ENCODE measurements at places on chromosomes 12 and 14. TPM values are rescaled to one million over a fixed set of nuclear protein-coding genes. Genes with fewer than 3 reads are reported as not detected.

GRCh38 chr12:71449373-71450070, 9.9 kb downstream of the LGR5 start:
- DNase-seq: no peak

The PRB2 gene
- not detected for total RNA-seq

DNA sequence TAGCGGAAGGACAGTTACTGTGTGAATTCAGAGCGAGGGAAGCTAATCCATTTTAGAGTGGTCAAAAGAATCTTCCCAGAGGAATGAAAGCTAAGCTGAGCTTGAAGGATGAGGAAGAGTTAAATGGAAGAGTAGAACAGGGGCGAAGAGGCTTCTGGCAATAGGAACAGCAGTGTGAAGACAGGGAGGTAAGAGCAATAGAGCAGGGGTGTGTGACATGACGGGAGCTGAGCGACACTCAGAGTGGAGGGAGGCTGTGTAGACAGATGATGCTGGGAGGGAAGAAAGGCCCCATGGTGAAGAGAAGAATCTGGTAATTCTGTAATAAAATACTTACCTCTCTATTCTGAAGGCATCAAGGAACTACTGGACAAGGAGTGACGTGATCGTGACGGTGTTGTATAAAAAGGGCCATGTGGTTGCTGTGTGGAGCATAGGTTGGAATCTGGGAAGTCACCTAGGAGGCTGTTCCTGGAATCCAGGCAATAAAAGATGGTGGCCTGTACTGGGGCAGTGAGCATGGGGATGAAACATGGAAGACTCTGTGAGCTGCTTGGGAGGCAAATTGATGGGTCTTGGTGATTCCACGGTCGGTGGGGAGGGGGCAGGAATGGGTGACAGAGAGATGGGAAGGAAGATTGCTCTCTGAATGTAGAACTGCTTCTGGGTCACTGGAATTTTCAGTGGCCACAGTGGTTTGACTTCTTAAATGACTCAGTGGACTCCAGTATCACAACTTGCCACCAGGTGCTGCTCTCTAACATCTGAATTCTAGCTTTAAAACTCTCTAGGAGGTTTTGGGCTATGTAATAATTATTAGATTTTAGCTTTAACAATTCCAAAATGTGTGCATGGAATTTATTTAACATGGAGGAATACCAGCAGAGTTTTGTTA, 164.1 kb downstream of the ATP23 start:
- DNase-seq: peak; percentile 32

DNA sequence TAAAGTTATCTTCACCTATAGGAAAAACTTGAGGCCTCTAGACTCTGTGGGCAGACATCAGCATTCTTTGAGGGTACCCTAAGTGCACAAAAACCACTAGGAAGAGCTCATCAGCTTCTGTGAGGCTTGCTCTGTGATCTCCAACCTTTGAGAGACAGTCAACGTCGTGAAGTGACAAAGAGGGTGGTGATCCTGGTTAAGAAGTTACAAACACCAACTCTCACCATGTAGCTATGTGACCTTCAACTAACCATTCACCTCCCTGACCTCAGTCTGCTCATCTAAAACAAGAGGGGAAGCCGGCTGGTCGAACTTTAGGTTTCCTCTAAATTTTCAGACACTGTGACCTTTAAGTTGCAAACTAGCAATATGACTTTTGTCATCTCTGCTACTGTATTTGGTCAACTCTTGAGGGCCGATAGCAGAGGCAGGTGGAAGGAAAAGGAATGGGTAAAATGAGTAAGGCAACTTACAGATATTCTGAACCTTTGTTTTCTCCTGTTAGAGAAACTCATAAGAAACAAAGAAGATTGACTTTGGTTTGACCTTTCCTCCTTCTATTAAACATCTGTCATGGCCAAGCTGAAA, 103.2 kb upstream of the PARP11 start:
- no peak for DNase-seq

DNA sequence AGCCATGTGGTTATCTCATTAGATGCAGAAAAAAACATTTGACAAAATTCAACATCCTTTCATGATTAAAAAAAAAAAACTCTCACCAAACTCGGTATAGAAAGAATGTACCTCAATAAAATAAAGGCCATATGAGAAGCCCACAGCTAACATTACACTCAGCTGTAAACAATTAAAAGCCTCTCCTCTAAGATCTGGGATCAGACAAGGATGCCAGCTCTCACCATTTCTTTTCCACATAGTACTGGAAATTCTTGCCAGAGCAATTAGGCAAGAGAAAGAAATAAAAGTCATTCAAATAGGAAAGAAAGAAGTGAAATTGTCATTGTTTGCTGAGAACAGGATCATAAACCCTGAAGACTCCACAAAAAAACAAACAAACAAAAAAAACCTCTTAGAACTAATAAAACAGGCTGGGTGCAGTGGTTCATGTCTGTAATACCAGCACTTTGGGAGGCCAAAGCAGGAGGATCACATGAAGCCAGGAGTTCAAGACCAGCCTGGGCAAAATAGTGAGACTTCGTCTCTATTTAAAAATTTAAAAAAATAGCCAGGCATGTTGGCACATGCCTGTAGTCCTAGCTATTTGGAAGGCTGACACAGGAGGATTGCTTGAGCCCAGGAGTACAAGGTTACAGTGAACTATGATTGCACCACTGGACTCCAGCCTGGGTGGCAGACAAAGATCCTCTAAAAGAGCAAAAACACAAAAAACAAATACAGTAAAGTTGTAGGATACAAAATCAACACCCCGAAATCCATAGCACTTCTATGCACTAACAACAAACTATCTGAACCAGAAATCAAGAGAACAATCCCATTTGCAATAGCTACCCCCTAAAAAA, 114.4 kb downstream of the FOXA1 start:
- DNase-seq: no peak

The FSCB gene
- total RNA-seq: not detected

DNA sequence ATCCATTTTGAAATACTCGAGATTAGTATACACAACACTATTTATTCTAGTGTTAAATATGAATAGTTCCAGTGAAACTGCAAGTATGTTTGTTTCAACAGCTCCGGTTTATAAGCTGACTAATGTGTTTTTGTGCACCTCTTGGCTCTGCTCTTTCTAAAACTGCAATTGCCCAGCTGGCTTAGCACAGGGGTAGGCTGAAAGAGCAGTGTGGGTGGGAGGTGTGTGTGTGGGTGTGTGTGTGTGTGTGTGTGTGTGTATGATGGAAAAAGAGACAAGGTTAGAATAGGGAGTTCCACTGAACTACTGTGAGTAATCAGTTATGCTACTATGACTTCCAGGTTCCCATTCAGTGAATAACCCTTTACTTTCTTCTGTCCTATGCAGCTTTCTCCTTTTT, 37.8 kb upstream of the DDHD1 start:
- no peak for DNase-seq

GRCh38 chr12:104171785-104172569, 34.0 kb upstream of the NFYB start:
- DNase-seq: no peak

DNA sequence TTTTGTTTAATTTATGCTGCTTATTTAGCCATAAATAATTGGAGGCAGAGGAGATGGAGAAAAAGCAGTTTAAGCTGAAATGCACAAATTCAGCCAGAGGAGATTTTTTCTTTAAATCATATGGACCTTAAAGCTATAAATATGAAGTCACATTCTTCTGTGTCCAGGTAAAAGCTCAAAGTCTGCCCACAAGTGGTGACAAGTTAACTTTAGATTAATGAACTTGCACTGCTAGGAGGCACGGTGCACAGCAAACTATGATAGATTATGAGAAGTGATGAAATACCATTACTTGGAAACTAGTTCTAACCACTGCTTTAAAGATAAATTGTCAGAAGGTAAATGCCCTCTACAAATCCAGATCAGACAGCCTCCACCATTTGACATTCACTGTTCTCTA, 69.0 kb downstream of the IFT81 start:
- DNase-seq: no peak

GRCh38 chr14:60313093-60313492, 64.1 kb downstream of the PPM1A start:
- DNase-seq: no peak

DNA sequence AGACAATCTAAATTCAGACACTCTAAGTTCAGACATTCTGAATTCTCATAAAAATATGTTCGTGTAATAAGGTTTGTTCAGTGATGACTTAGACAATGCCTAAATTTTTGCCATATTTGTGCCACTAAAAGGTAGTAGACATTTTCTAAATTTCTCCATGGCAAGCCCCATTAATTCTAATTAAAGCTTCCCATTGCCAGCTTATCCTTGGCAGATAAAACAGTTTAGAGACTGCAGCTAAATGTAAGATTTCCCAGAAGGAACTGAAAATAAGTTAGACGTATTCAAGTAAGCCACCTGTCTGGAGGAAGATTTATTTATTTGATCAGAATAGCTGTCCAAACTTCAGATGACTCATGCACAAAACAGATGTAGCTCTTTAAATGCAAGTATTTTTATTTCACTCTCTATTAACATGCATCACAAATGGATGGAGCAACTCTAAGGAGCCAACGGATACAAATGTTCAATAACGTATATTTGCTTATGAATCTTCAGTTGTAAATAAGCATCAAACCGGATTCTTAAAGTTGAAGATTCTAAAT, 130.4 kb downstream of the SLC2A13 start:
- no peak for DNase-seq

GRCh38 chr12:44370982-44371381, 505.1 kb downstream of the NELL2 start:
- no peak for DNase-seq

DNA sequence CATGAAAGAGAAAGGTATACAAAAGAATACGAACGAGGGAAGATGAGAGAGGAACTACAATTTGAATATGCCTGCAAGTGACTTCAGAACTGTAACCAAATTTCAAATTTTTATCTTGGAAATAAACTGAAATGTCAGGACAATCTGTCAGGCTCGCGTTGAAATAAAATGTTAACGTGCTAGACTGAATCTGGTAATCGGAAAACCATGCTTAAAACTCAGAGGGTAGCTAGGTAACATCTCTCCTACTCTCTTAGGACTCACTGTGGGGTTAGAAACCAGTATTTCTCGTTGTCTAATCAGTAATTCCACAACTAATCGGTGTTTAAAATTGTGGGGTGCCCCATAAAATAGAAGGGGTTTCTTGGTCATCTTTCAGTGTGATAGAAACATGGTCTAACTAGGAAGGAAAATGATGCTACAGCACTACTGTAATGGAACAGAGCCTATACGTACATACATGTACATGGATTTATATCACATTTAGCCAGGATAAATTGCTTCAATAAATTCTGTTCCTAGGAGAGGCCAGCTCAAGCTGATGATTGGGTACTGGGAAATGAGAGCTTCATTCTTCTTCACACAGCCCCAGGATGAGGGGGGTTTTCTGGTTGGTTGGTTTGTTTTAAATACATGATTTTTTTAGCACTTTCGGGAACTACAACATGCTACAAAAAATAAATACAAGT, 23.9 kb downstream of the ATF7 start:
- no peak for DNase-seq

DNA sequence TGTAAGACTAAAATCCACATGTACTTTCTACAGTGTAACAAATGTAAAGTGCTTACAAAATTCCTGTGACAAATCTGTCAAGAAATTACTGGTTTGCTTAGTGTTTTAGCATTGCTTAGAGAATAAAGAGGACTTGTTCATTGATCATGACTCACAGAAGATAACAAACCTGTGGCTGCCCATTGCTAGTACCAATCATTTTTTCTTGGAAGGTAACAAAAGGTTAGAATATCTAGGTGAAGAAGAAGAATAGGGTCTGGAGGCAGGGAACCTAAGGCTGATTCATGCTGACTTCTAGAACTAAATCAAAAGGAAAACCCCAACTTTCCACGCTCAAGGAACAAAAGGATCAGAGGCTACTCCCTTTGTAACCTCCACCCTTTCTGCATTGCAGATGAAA, 232.7 kb upstream of the ABCD2 start:
- DNase-seq: no peak

- DNase-seq: no peak
Observed at GRCh38 chr12:88493636-88494035, 86.6 kb downstream of the KITLG start.

DNA sequence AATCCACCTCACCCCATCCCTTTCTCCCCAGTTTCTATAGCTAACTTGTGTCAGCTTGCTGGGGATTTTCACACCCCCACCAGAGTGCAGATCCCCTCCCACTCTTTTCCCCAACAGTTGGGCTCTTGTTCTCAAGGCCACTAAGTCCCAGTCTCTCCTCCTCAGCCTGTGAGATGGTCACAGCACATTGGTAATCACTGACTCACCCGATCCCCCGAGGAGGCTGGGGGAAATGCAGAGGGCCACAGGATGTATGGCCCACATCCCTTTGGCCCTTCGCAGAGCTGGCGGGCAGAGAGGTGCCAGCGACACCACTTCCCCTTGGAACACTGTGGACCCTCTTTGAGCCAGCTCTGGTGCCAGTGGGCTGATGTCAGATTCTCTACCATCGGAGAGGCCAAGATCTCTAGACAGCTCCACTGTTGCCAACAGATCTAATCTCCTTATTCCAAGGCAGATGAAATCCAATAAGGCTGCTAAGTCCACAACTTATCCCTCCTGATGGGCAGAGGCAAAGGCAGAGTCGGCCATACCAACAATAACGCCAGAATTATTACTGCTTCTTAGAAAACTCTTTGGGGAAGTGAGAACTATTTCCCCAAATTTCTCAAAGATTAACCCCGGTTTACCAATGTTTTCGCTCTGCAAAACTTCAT, 1.6 kb downstream of the FMNL3 start:
- DNase-seq: peak; percentile 58

DNA sequence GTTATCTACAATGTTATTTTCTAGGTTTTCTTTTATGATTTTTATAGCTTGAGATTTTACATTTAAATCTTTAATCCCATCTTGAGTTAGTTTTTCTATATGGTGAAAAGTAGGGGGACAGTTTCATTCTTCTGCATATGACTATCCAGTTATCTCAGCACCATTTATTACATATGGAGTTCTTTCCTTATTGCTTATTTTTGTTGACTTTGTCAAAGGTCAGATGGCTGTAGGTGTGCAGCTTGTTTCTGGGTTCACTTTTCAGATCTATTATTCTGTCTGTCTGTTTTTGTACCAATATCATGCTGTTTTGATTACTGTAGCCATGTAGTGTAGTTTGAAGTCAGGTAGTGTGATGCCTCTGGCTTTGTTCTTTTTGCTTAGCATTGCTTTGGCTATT, 477.3 kb downstream of the TMEM117 start:
- no peak for DNase-seq

DNA sequence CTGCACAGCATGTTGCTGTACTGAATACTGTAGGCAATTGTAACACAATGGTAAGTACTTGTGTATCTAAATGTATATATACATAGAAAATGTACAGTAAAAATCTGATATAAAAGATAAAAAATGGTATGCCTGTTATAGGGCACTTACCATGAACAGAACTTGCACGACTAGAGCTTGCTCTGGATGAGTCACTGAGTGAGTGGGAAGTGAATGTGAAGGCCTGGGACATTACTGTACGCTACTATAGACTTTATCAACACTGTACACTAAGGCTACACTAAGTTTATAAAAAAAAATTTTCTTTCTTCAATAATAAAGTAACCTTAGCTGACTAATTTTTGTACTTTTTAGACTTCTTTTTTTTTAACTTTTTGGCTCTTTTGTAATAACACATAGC, 24.2 kb upstream of the NEDD1 start:
- DNase-seq: no peak

- peak; percentile 81 for DNase-seq
Observed at GRCh38 chr12:13233830-13234641, 37.5 kb downstream of the EMP1 start.

- DNase-seq: peak; percentile 60
Observed at GRCh38 chr12:121786440-121786825, 7.1 kb downstream of the RHOF start.

The KCNMB4 gene
- total RNA-seq: 0.32 TPM

GRCh38 chr14:90644882-90645281, 171.3 kb downstream of the TTC7B start:
- no peak for DNase-seq

The NIN gene
- total RNA-seq: 86.1 TPM

All from SK-MEL-5 (cell line).